Activated naive CD4-positive, alpha-beta T cell treated with anti-CD3 and anti-CD28 coated beads, Interleukin-2, amount 10 ng/mL, durations not matched to agents 7 days and 5 days (primary cell): ENCODE measurements at places on chromosomes 5 and 9.

DNA sequence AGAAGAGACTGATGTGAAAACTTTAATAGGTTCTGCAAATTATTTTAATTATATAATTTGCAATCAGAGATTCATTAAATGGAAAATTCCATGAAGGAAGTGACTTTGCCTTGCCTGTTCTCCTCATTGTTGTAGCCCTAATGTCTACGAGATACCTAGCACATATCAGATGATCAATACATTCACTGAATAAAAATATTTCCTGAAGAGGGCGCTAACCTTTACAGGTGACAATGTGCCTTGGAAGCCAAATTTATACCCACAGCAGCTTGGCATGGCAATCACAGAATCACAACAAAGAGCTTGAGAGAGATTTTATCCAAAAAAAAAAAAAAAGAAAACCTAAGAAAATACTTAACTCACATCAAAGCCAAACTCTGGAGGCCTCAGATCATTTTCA is 17.4 kb downstream of the HAUS6 start:
- no peaks in the 10 kb centered on the region for H3K27me3 ChIP-seq
- H3K36me3 ChIP-seq = peaks cover 38% of the 10 kb centered on the region
- no peak for DNase-seq
- H3K27ac ChIP-seq = peak overlapping the region; percentile 0
- peaks cover 2% of the 10 kb centered on the region for H3K4me1 ChIP-seq

- no peaks in the 10 kb centered on the region for H3K36me3 ChIP-seq
- H3K4me3 ChIP-seq = no peak overlapping the region
- DNase-seq = no peak
- no peak overlapping the region for H3K27ac ChIP-seq
Observed at GRCh38 chr9:16485575-16486321, 384.7 kb downstream of the BNC2 start.

DNA sequence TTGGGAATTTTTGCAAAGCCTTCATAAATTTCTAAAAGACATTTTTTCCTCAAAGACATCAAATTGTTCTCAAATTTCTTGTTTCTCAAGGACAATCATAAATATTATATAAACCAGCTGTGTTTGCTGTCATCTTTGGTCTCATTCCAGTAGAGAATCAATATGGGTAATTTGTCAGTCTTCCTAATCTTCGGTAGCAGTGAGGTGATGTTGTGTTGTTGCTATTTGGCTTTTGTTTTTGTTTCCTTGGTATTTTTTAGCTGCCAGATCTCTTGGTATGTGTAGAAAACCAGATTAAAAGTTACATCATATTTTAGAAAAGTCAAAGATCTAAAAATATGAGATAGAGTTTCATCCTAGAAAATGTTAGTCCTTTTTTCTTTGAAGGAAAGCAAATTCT is 87.5 kb downstream of the CAMK4 start:
- no peak for DNase-seq
- peaks cover 19% of the 10 kb centered on the region for H3K4me1 ChIP-seq
- H3K27me3 ChIP-seq = no peaks in the 10 kb centered on the region
- peaks cover 19% of the 10 kb centered on the region for H3K36me3 ChIP-seq

DNA sequence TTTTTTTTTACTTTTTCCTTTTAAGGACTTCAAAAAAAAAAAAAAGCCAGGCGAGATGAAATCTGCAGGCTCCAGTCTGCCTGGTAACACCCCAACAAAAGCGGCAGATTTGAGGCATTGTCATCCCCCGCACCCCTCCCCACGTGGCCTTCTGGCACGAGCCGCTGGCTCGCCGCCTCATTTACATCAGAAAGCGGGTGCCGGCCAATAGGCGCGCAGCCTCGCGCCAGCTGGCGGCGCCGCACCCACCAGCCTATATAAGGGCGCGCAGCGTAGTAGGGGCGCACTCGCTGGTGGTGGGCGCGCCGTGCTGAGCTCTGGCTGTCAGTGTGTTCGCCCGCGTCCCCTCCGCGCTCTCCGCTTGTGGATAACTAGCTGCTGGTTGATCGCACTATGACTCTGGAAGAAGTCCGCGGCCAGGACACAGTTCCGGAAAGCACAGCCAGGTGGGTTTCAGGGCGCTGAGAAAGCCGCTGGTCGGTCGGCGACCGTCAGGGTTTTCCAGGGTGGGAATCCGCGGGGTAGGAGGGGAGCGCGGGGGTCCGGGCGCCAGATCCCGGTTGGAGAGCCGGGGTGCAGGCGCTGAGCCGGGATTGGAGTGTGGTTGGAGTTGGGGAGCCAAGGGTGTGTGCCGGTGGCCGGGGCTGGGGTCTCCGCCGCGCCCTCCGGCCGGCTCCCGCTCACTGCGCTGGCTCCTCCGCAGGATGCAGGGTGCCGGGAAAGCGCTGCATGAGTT is at the start of gene GADD45G:
Gene GADD45G, plus strand, starts transcription at position 284 of the 736 bp plus-strand sequence. Its CDS starts 110 bp downstream, at position 394.
- H3K27ac ChIP-seq = peak within 1 kb of the TSS; percentile 79
- H3K36me3 ChIP-seq = no peaks in the 10 kb centered on the region
- DNase-seq = peak; percentile 94
- peak within 1 kb of the TSS; percentile 80 for H3K4me3 ChIP-seq

- DNase-seq = no peak
- no peaks in the 10 kb centered on the region for H3K36me3 ChIP-seq
- H3K27me3 ChIP-seq = no peaks in the 10 kb centered on the region
- no peaks in the 10 kb centered on the region for H3K4me1 ChIP-seq
Observed at GRCh38 chr9:116318468-116319374, 165.1 kb downstream of the PAPPA start.

- H3K36me3 ChIP-seq = peaks cover 37% of the 10 kb centered on the region
- DNase-seq = no peak
- H3K27ac ChIP-seq = no peak overlapping the region
- no peaks in the 10 kb centered on the region for H3K27me3 ChIP-seq
- no peaks in the 10 kb centered on the region for H3K4me1 ChIP-seq
Observed at GRCh38 chr9:93541581-93542349, 34.6 kb upstream of the PHF2 start.

DNA sequence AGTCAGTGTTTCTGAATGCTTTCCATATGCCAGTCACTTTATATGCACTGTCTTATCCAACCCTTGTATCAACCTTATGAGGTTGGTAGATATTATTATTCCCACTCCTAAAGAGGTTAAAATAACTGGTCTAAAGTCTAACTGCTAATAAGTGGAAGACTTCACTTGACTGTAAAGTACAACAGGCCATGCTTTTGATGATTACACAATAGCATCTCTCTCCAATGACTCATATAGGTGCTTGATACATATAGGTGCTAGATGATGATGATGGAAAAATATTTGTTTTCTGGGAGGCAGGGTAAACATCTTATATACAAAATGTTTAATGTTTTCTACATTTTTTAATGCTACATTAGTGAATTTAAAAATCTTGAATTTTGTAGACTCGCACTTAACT is 75.9 kb upstream of the NR3C1 start:
- DNase-seq = no peak
- no peak overlapping the region for H3K4me3 ChIP-seq
- no peak overlapping the region for H3K27ac ChIP-seq
- no peaks in the 10 kb centered on the region for H3K36me3 ChIP-seq
- H3K27me3 ChIP-seq = no peaks in the 10 kb centered on the region
- H3K4me1 ChIP-seq = no peaks in the 10 kb centered on the region

DNA sequence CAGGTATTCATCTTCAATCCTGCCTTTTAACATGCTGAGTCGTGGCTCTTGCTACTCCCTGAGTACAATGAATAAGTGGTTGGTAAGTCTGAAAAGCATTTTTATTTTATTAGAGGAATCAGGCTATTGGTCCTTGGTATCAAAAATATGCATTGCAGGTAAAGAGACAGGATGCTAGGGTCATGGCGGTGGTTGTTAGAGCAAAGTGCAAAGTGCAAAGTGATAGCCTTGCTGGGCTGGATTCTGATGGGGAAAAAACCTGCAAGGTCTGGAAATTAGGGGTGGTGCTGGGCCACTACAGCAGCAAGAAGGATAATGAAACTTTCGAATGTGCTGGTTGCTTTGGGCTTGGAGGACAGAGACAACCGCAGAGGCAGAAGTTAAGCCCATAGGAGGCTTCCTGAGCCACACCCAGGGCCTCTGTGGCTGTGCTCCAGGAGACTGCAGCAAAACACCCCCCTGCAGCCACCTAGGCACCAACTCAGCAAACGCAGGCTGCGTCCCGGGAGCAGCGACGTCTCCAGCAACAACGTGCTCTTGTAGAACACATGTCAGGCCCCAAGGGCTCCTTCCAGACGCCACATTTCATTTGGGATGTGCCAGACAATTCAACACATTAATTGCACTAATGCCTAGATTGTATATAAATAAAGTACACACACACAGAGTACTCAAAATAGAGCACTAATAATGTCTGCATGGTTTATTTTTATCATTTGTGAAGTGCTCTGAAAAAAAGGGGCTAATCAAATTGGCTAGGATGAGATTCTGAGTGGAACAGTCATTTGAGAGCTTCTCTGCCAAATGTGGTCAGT is 149.8 kb upstream of the RAPGEF1 start:
- H3K4me1 ChIP-seq = no peaks in the 10 kb centered on the region
- no peaks in the 10 kb centered on the region for H3K27me3 ChIP-seq
- no peak overlapping the region for H3K27ac ChIP-seq
- no peak overlapping the region for H3K4me3 ChIP-seq
- DNase-seq = no peak

- H3K4me3 ChIP-seq = no peak overlapping the region
- H3K27ac ChIP-seq = no peak overlapping the region
- peaks cover 9% of the 10 kb centered on the region for H3K27me3 ChIP-seq
- H3K4me1 ChIP-seq = peaks cover 8% of the 10 kb centered on the region
Observed at GRCh38 chr9:92895812-92896436, 18.1 kb upstream of the ZNF484 start.

- H3K36me3 ChIP-seq = no peaks in the 10 kb centered on the region
- H3K4me1 ChIP-seq = no peaks in the 10 kb centered on the region
- no peak overlapping the region for H3K27ac ChIP-seq
- H3K4me3 ChIP-seq = no peak overlapping the region
- H3K27me3 ChIP-seq = no peaks in the 10 kb centered on the region
Observed at GRCh38 chr9:23532282-23532681, 293.8 kb downstream of the ELAVL2 start.

DNA sequence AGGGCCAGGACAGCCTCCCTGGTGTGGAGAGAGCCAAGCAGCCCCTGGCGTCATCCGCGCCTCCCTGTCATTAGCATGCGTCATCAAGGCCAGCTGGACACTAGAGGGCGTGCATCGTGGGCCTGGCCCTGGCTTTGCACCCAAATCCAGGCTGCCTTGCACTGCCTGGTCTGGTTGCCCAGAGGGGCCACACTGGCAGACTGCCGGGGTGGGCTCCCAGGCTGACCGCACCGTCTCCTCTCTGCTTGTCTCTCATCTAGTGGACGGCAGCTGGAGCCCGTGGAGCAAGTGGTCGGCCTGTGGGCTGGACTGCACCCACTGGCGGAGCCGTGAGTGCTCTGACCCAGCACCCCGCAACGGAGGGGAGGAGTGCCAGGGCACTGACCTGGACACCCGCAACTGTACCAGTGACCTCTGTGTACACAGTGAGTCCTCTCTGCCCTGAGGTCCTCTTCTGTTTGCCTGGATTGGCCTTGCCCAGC is 29.0 kb downstream of the HK3 start:
- H3K27me3 ChIP-seq = peaks cover 57% of the 10 kb centered on the region
- H3K4me1 ChIP-seq = no peaks in the 10 kb centered on the region
- no peak for DNase-seq
- H3K4me3 ChIP-seq = no peak overlapping the region

GRCh38 chr9:132518626-132519025 is 63.8 kb upstream of the BARHL1 start:
- no peak overlapping the region for H3K27ac ChIP-seq
- H3K36me3 ChIP-seq = no peaks in the 10 kb centered on the region
- no peak for DNase-seq
- H3K27me3 ChIP-seq = peaks cover 43% of the 10 kb centered on the region
- no peaks in the 10 kb centered on the region for H3K4me1 ChIP-seq

- H3K4me1 ChIP-seq = no peaks in the 10 kb centered on the region
- no peak overlapping the region for H3K27ac ChIP-seq
- no peaks in the 10 kb centered on the region for H3K27me3 ChIP-seq
Observed at GRCh38 chr9:74666625-74667316, 169.6 kb downstream of the RORB start.

GRCh38 chr9:87713278-87713987 is 12.5 kb upstream of the CTSL start:
- H3K4me3 ChIP-seq = no peak overlapping the region
- peaks cover 17% of the 10 kb centered on the region for H3K27me3 ChIP-seq
- no peaks in the 10 kb centered on the region for H3K36me3 ChIP-seq
- DNase-seq = peak; percentile 36
